ENCODE measurements at places on chromosomes 6 and 20.

DNA sequence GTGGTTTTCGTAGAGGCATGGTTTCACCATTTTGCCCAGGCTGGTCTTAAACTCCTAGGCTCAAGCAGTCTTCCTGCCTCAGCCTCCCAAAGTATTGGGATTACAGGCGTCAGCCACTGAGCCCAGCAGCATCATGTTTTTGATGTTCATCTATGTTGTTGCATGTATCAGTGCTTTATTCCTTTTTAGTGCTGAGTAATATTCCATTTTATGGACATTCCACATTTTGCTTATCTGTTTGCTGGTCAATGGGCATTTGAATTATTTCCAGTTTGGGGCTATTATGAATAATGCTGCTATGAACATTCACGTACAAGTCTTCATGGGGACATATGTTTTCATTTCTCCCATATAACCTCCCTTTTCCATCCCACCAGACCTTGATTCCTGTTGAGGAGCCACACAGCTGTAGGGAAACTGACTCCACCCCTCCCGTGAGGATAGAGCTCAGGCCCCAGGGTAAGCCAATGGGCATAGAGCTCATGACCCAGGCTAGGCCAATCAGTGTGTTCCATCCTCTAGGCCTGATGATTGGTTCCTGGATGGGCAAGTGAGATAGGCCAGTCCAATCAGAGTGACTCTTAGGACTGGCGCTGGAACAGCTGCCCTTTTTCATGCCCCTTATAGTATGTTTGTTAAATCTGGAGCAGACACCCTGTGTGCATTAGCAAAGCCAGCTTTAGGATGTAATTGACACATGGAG is 49.5 kb downstream of the DLGAP4 start:
- no peak for DNase-seq

- DNase-seq = no peak
Observed at GRCh38 chr6:13256266-13257001, 71.9 kb downstream of the TBC1D7 start.

- DNase-seq = no peak
Observed at GRCh38 chr6:23390221-23390620, 735.8 kb upstream of the NRSN1 start.

DNA sequence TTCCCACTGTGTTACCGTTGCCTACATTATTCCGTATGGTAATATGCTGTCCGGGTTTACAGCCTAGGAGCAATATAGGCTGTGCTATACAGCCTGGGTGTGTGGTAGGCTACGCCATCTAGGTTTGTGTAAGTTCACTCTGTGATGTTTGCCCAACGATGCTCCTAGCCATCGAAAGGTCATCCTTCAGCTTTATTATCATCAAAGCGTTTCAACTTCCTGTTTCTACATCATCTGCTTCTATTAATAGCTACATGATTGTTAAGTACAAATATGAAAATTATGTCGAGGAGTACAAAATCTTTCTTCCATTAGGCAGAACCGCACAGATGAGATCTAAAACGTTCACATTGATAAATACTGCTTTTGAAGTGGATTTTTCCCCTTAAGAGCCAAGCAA is 69.9 kb downstream of the PPP1R14C start:
- no peak for DNase-seq

- no peak for DNase-seq
Observed at GRCh38 chr6:52881662-52881995, 27.9 kb downstream of the GSTA3 start.

GRCh38 chr6:24963339-24963738 is 27.6 kb upstream of the RIPOR2 start:
- no peak for DNase-seq

DNA sequence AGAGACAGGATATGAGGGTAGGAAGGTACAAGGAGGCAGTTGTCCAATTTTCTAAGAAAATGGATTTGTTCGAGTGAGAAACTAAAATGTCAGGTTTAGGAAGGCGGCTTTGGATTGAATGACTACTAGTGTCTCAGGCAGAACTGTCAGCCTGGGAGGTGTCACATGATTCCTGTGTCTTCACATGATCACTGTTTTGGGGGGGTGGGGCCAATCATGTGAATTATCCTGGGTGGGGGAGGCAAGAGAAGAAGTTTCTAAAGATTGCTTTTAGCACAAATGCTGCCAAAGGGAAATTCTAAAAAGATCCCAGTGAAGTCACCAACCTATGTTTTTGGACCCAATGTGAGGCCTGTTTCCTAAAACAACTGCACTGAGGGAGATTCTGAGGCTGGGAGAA is 2.3 kb downstream of the SIRPA start:
- DNase-seq = no peak

DNA sequence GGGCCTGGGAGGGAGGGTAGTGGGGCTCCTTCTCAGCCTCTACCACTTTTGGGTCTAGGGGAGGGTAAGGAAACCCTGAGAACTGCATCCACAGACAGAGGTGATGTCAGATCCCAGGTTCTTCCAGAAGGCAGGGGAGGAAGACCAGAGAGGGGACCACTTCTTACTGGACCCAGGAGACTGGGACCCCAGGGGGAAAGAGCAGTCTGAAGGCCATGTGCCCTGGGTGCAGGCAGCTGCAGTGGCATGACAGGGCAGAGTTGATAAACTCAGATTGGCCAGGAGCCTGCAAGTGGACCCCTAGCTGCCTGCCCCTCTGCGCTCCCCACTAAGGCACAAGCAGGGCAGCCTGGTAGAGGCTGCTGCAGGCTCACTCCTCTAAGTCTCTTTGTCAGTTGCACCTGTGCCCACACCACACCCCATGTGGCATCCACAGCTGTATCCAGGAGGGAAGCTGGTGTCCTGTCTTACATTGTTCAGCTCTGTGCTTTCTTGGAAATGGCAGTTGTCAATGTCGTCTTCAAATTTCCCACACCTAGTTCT is 2.7 kb downstream of the CST9L start:
- DNase-seq = no peak

- no peak for DNase-seq
Observed at GRCh38 chr20:24697411-24697810, 228.0 kb downstream of the SYNDIG1 start.

DNA sequence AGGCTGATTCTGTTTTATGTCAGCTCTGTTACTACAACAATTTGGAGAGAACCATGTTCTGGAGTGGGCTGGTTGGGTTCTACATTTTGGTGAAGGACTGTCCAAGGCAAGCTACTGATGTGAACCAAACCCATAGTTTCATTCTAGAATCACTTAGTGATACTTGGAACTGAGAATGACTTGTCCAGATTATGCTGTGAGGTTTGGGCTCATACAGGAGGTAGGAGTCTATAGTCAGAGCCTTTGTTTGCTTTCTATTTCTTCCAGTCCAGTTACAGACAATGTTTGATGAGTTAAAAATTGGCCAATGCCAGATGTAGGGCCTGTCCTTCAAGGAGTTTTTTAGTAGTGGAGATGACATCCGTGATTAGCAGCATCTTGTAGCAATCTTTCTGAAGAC is 97.9 kb downstream of the LRRC1 start:
- DNase-seq = no peak

DNA sequence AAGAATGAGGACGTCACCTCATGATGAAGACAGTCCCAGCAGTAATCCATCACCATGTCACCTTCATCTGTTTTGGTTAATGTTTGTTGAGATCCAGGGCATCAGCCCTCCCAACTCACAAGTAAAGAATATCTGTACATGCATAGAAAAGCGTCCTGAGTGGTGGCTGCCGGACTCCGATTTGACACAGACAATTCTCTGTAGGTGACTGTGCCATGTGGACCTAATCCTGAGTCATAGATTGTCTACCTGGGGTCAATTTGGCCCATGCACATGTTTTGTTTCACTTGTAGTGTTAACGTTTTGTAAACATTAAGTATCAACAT is 168.4 kb upstream of the UST start:
- no peak for DNase-seq

- DNase-seq = no peak
Observed at GRCh38 chr6:126180585-126180984, 159.3 kb upstream of the CENPW start.

- DNase-seq = no peak
Observed at GRCh38 chr20:32779500-32780211, 17.5 kb downstream of the DNMT3B start.

- no peak for DNase-seq
Observed at GRCh38 chr6:23523771-23524170, 602.2 kb upstream of the NRSN1 start.

- no peak for DNase-seq
Observed at GRCh38 chr20:56788041-56788670, 159.1 kb downstream of the TFAP2C start.

GRCh38 chr6:71649915-71650314 is 236.4 kb upstream of the RIMS1 start:
- DNase-seq = no peak

DNA sequence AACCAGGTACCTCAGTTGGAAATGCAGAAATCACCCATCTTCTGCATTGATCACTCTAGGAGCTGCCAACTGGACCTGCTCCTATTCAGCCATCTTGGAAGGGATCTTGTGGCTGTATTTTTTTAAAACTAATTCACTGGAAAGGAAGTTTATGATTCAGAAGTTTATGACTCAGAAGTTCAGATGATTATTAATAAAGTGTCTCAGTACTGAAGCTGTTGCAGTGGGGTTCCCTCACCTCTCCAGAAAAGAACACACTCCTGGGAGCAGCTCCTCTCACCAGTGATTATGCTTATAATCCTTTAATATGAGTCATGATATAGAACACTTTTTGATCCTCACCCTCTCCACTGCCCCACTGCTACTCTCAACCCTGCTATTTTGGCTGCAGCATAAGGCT is 291.2 kb upstream of the HS3ST5 start:
- DNase-seq = no peak

DNA sequence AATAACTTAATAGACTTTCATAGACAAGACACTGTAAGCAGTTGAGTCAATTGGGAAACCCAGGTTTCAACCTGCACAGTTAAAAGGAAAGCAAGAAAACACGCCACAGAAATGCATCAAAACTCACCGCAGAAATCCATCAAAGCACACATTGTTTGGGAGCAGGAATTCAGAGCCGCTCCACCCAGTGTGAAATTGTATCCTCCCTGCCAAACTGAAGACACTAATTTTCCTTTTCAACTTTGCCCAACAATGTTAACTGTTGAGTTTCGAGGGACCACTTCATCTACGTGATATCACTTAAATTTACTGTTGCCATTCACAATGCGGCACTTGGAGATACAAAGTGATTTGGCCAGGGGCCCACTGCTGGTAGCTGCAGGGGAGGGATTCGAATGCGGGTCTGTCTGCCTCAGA is 92.7 kb downstream of the DACT2 start:
- peak; percentile 53 for DNase-seq

- no peak for DNase-seq
Observed at GRCh38 chr20:37133952-37134351, 38.2 kb upstream of the RBL1 start.

- DNase-seq = peak; percentile 37
Observed at GRCh38 chr6:95091823-95092436, 485.4 kb upstream of the MANEA start.

DNA sequence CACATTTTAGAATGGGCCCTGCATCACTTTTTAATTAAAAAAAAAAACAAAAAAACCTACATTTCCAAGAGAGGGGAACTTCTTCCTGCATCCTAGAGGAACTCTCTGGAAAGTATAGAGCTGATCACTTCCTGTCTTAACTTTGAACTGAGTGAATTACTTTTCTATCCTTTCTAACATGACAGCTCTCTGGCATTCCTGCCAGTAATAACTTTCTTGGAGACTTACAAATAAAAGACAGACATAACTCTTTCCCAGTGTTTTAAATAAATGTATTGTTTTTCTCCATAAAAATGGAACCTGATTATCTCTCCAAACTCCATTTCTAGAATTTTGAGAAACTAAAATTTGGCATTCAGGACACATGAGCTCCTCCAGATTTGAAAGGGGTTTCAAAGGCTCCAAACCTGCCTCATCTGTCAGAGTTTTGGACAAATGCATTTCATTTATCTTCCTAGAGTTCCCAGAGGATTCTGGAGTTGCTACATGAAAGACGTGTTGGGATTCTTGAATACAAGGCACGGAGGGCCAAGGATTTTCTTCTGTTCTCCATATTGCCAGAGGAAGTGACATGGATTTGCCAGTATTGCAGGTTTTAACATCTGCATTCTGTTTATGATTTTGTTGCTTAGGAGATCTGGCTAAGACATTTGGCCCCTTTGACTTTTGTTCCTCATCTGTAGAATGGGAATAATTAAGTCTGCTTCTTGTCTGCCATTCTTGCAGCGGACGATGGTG is 2.0 kb upstream of the SMOC2 start:
- no peak for DNase-seq

DNA sequence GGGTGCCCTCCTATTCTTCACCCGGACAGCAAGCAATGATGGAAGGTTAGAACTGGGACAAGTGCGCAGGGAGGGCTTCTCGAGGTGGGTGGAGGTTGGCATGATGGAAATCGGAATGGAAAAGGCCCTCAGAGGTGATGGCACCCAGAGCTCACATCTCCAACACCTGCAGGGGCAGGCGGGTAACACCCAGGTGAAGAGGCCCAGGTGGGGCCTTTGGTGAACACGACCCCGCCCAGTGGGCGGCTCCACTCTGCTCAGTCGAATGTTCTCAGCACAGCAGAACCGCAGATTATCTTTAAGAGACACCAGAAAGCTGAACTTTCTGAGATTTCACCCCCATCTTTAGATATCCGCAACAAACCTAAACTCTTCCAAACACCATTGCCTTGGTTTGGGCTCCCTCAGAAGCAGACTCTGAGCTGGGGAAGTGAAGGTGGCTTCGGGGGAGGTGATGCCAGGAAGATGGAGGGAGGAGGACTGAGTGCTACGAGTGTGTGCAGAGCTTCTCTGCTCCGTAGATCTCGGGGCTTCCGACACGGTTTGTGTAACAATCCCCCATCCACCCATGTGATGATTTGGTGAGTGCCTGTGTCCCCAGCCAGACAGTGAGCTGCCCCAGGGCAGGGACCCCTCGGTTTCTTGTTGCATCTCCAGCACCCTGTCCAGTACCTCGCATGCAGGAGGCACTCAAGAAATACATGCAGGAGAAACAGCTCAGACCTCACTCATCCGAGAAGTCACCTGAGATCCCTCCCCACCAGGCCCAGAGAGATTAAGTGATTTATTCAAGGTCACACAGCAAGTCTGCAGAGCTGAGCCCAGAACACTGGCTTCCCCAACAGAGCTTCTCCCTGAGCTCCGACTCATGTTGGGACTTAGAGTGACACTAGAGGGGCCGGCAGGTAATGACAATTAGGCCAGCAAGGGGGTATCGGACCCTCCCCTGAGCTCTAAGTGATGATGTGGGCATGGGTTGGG is 45.4 kb downstream of the BPIFB1 start:
- no peak for DNase-seq

DNA sequence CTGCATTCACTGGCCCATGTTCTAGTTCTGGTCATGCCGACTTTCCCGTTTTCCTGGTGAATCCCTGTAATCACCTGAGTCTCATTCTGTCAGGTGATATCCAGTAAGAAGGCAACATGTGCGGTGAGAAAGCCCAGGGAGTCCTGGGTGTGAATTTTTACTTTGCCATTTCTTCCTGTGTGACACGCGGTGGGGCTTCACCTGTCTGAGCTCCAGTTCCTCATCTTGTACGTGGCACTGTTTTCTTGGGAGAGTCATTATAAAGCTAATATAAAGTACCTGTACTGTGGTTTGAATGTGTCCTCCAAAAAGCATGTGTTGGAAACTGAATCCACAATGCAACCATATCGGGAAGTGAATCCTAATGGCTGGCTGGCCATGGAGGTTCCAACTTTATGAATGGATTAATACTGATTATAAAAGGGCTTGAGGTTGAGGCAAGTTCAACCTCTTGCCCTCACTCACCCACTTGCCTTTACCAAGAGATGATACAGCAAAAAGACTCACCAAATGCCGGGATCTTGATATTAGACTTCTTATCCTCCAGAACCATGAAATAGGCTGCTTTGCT is 5.1 kb downstream of the HLA-E start:
- DNase-seq = no peak

GRCh38 chr20:9147547-9148024 is 78.7 kb downstream of the PLCB4 start:
- no peak for DNase-seq
